G401 (cell line): ENCODE measurements at places on chromosomes 11 and 22. TPM values are rescaled to one million over a fixed set of nuclear protein-coding genes. Genes with fewer than 3 reads are reported as not detected.

GRCh38 chr11:119739021-119739703, 10.2 kb upstream of the NECTIN1 start:
- no peak for DNase-seq

- DNase-seq, result peak; percentile 24
Observed at GRCh38 chr22:36644333-36644757, 59.2 kb downstream of the CACNG2 start.

DNA sequence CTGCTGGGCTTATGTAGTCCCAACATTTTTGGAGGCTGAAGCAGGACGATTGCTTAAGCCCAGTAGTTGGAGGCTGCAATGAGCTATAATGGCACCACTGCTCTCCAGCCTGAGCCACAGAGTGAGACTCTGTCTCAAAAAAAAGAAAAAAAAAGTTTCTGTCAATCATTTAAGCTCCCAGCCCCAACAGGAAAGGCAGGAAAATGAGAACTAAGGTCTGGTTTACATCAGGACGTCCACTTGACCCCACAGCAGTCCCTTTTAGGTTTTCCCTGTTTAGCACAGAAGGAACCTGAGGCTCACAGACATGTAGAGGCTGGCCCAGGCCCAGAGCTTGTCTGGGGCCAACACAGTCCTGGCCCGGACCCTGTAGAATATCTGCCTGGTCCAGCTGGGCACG, 9.2 kb upstream of the TTLL1 start:
- DNase-seq, result no peak

- no peak for DNase-seq
Observed at GRCh38 chr11:62832336-62833234, at the start of gene TEX54. Gene TEX54 (minus strand): TSS chr11:62832841.

DNA sequence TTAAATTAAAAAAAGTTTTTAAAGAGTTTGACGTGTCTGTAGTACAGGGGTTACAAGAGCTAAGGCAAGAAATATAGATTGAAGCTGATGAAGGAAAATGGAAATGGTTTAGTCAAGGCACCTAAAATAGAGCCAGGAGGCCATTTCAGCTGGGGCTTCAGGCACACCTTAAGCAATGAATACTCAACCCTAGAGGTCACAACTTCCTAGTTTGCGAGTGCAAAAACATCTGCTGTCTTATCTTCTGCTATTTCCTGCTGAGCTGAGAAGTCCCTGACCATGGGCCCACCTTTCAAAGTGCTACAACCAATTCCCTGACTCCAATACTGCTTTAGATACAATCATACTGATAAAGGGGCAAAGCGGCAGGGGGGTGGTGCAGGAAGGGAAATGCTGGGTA, 87.4 kb downstream of the DLG2 start:
- no peak for DNase-seq

- no peak for DNase-seq
Observed at GRCh38 chr11:6482441-6482840, 1.1 kb downstream of the TIMM10B start.

GRCh38 chr11:40797981-40798380, 661.5 kb downstream of the LRRC4C start:
- no peak for DNase-seq

GRCh38 chr11:11996321-11997048, 11.9 kb downstream of the DKK3 start:
- DNase-seq, result peak; percentile 89

DNA sequence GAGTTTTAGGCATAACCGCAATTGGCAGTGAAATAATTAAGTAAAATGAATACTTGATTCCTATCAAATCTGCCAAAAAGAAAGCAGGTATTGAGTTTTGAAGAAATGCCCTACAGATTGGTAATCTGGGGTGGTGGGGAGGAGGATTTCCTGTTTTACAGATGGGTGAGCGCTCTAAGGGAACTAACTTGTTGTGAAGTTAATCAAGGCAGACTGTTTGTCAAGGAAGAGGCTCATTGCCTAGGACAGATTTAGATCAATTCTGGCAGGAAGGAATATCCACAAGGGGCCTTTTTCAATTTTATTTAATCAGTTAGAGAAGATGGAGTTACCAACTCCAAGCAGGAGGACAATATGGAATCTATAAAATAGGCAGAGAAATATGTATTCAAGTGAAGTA, 271.5 kb upstream of the CCDC90B start:
- no peak for DNase-seq

- no peak for DNase-seq
Observed at GRCh38 chr22:19687561-19688300, 26.6 kb upstream of the SEPTIN5 start.

- peak; percentile 79 for DNase-seq
Observed at GRCh38 chr11:113001709-113002108, 40.5 kb downstream of the NCAM1 start.

GRCh38 chr22:31579835-31580242, 82.2 kb downstream of the PISD start:
- peak; percentile 59 for DNase-seq

DNA sequence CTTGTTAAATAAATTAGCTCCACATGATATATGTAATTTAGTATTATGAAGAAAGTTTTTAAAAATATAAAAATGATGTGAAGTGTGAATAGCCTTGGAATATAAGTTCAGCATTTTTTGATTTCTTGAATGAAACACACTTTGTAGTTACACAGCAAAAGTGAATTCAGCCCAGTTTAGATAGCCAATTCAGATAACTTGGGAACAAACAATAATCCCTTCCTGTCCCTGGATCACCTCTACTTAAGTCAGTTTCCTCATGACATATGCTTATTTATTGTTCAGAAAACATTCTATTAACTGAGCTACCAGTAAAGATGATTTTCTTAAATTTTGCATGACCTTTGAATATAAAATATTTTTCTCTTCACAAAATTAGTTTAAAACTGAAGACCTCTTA, 107.4 kb downstream of the PGR start:
- no peak for DNase-seq

DNA sequence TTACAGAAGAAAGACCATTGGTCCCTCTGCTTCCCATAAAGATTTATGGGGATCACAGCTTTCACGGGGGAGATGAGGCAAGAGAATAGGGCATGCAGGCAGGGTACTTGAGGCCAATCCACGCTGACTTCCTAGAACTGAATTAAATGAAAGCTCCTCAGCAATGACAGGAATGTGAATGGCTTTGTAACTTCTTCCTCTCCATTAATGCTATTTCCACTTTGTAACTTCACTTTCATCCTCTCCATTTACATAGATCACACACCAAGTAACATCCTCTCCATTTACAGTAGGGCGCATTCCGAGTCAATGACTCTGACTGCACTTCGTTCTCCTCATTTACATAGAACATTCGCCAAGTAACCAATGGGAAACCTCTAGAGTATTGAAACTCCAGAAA, 89.8 kb downstream of the PIWIL4 start:
- DNase-seq, result no peak

- peak; percentile 44 for DNase-seq
Observed at GRCh38 chr22:32206774-32207758, 2.2 kb upstream of the RFPL2 start.

Gene ANO9
- total RNA-seq, result 0.31 and 0.98 TPM in 2 replicates

Gene EFCAB6
- 0.25 and 0.54 TPM in 2 replicates for total RNA-seq

Gene ZNF202
- total RNA-seq, result 8.9 and 27.4 TPM in 2 replicates

Gene CPT1A
- total RNA-seq, result 1.2 and 1.9 TPM in 2 replicates

Gene MYH9
- 153 and 185 TPM in 2 replicates for total RNA-seq
